NCI-H510A (cell line): ENCODE measurements at places on chromosomes 5 and 9.

GRCh38 chr9:72600671-72601070 lies 79.3 kb downstream of the TMC1 start:
- DNase-seq: no peak

- DNase-seq: peak; percentile 73
These were observed at the start of gene CDKN2B for GRCh38 chr9:22008717-22009505. TSS of gene CDKN2B (minus strand) at chr9:22009305. CDS start at chr9:22008953, 352 bp downstream.

DNA sequence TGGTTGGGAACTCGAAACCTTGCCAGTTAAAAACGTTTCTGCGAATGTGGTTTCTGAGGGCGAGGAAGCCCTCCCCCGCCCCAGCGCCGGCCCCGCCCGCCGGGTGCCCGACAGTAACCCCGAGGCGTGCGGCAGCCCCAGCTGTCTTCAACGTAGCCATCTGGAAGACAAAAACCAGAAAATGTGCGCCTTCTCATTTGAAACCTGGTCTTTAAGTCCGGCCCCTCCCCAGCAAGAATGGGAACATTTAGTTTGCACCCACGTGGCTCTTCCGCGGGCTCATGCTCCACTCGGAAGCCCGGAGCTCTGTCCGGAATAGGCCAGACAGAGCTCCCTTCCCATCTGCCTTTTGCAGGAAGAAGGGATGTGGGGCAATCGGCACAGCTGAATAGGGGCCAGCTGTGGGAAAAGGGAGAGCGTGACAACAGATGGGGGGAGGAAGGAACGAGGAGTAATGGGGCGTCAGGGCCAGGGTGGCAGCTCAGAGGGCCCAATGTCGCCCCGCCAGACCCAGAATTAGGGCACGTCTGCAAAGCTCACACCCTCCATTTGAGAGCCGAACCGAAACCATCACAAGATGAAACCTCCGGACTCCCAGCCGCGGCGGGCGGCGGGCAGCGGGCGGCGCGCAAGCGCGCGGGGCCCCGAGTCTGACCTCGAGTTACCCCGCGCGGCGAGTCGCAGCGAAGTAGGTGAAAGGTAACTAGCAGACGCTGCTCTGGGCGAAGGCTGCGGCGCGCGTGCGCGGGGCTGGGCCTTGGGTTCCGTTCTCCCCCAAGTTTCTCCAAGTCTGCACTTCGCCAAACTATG lies 63.4 kb upstream of the ABCA1 start:
- DNase-seq: peak; percentile 83

DNA sequence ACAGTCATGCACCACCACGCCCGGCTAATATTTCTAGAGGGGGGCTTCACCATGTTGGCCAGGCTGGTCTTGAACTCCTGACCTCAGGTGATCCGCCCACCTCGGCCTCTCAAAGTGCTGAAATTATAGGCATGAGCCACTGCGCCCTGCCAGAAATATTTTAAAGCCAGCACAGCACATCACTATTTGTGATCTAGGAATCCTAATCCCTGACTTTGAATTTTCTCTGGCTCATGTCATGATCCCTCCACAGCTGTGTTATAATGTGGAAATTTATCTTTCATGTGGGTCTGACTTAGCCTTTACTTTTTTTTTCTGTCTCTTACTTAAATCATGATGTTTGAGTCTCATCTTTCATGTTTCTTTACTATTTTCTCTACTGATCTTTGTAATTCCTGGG lies 18.7 kb upstream of the ITGA1 start:
- DNase-seq: no peak

DNA sequence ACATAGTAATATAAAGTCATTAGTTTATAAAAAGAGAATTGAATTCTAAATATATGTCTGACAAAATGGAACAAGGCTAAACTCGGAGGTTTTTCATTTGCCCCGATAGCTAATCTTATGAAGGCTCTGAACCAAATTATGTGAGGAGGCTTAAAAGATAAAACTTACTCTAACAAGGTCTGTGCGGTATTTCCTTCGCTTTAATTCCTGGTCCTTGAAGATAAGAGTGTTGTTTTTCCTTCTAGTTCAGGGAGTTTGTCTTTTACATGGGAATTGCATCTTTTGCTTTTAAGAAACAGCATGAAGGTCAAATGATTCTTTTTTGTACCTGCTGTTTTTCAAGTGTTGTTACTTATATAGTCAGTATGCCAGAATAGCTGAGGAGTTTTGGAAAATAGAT lies 68.2 kb downstream of the UBE2QL1 start:
- DNase-seq: no peak

- DNase-seq: no peak
These were observed 19.6 kb downstream of the GPR21 start for GRCh38 chr9:123053046-123053445.

- no peak for DNase-seq
These were observed 433.8 kb upstream of the CDH9 start for GRCh38 chr5:27472000-27472763.

DNA sequence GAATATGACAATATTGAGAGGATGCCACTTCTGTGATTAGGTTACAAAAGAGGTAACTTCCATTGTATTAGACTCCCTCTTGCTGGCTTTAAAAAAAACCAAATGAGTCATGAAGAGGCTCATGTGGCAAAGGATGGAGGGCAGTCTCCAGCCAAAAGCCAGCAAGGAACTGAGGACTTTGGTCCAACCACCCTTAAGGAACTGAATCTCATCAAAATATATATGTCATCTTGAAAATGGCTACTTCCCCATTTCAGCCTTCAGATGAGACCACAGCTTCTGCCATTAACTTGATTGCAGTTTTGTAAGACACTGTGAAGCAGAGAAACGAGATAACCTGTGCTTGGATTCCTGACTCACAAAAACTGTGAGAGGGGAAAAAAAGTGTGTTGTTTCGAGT lies 15.5 kb upstream of the TRIM32 start:
- no peak for DNase-seq

DNA sequence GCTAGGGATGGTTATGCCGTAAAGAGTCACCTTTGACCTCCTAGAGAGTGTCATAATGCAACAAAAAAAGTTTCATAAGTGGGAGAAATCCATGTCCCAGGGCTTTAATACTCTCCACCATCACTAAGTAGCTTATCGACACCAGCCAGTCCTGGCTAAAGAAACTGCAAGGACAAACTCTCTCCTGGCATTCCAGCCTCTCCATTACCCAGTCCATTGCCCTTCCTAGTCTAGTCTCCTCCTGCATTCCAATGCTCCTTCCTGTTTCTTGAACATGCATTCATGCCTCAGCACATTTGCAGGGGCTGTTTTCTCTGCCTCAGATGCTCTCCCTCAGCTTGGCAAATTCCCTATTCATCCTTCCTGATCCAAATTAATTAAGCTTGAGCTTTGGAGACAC lies 364.1 kb downstream of the BRINP1 start:
- no peak for DNase-seq

GRCh38 chr9:75239176-75239575 lies 150.9 kb downstream of the OSTF1 start:
- peak; percentile 54 for DNase-seq

- no peak for DNase-seq
These were observed 62.8 kb downstream of the CDC14B start for GRCh38 chr9:96556701-96557461.

DNA sequence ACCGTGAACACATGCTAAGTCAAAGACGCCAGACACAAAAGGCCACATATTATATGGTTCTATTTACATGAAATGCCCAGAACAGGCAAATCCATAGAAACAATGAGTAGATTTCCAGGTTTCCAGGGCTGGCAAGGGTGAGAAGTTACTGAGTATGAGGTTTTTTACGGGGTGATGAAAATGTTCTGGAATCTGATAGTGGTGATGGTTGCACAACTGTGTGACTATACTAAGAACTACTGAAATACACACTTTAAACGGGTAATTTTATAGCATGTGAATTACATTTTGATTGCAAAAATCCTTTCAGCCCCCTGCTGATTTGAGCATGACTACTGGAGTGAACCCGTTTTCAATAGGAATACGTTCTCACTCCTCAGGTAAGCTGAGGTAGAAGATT lies 46.7 kb upstream of the TBC1D9B start:
- DNase-seq: no peak

DNA sequence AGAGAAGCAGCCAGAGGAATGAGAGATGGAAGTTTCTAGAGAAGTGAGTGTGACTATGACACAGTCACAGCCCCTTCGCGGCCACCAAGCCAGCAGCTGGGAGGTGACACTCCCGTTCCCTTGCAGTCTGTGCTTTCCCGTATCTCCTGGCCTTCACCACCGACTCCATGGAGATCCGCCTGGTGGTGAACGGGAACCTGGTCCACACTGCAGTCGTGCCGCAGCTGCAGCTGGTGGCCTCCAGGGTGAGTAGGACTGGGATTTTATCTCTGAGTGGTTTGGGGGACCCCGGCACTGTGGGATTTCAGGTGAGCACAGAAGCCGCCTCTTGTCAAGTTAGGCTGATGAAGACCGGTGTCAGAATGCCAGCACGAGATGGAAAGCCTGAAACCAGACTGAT lies 12.1 kb upstream of the SLC2A8 start:
- DNase-seq: no peak

DNA sequence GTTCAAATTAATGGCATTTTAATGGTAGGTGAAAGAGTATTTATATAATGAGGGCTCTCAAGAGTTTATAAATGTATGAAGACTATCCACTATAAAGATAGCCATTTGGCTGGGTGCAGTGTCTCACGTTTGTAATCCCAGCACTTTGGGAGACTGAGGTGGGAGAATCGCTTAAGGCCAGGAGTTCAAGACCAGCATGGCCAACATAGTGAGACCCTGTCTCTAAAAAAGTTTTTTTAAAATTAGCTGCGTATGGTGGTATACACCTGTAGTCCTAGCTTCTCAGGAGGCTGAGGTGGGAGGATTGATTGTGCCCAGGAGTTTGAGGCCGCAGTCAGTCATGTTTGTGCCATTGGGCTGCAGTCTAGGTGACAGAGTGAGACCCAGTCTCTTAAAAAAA lies 61.6 kb downstream of the ERBIN start:
- DNase-seq: no peak

DNA sequence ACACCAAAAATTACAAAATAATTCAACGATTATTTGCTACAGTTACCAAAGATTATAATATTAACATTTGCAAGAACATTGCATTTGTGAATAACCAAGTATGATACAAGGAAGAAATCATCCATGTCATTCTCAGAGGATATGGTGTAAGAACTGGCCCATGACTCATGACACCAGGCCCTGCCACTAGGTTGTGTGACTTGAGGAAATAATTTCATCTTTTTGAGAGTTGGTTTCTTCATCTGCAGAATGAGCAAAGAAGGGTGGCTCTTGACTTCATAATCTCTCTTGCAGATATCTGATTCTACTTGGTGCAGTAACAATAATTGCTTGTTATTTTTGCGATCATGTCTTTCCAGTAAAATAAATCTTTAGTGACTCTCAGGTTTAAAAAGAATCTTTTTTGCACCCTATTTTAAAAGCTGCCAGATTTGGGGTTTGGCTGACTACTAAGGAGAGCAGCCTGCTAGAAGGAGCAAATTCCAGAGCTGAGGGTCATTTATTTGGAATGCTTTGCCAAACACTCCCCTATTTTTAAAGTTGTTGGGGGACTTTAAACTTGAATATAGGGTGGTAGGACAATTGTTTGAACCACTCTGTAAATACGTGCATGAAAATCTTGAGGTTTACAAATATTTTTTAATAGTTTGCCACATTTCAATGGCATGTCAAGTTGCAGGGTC lies 23.5 kb downstream of the ITGA1 start:
- DNase-seq: no peak

GRCh38 chr5:125413496-125414274 lies 667.2 kb upstream of the ZNF608 start:
- no peak for DNase-seq

DNA sequence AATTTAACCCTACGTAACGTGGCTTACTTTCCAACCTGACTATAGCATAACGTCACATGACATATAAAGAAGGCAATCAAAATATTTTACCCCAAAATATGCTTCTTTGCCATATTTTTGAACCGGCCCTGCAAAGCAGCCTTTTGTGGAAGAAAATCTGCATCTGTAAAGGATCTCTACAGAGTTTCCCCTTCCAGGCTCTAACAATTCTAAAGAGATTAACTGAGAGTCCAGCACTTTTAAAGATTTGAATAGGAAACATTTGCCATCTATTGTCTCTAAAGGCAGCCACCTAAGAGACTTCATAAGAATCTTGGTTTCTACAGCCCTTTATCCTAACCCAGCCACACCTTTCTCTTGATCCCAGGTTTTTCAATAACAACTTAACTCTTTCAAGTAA lies 22.7 kb downstream of the AP3B1 start:
- DNase-seq: no peak

- DNase-seq: no peak
These were observed 615.1 kb downstream of the TLE1 start for GRCh38 chr9:81074221-81074620.

GRCh38 chr5:39302472-39302871 lies 61.8 kb downstream of the C9 start:
- no peak for DNase-seq

DNA sequence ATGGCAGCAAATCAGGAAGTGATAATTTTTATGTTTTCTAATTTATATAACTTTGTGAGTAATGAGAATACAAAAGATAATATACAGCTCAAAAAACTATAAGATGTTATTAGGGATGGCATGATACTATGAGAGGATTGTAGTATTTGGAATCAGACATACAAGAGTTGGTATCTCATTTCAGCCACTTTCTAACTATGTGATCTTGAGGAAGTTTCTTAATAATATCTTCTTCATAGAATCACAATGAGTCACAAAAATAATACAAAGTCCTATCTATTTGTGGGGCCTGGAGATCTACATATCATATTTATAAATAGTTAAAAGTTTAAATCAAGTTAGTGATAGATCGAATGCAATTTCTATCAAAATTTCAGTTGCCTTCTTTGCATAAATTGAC lies 23.7 kb upstream of the TMED7 start:
- no peak for DNase-seq

GRCh38 chr5:96483878-96484277 lies 50.8 kb upstream of the PCSK1 start:
- no peak for DNase-seq

GRCh38 chr9:8492679-8493078 lies 693.1 kb upstream of the DMAC1 start:
- DNase-seq: no peak

DNA sequence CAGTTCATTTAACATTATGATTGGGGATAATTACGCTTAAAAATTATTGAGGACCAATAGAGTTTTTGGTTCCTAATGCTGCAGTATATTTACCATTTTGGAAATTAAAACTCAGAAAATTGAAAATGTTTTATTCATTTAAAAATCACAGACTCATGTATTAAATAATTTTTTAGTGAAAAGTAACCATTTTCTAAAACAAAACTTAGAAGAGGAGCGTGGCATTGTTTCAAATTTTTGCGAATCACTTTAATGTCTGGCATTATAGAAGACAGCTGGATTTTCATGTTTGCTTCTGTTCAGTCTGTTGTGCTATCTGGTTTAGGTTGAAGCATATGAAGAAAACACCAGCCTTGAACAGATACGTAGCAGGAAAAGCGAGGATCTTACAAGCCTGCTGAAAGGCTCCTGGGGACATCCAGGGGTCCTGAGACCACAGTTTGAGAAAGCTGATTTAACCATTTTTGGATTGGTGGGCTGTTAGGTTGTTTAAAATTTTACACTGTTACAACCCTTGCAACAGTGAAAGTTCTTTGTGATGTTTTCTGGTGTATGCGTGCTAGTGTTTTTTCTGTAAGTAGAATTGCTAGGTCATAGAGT lies 1.6 kb downstream of the ZFYVE16 start:
- DNase-seq: no peak

- DNase-seq: no peak
These were observed 23.3 kb upstream of the TRIM14 start for GRCh38 chr9:98142182-98142907.

- peak; percentile 42 for DNase-seq
These were observed 94.9 kb downstream of the PCDH1 start for GRCh38 chr5:141783005-141783946.

- peak; percentile 31 for DNase-seq
These were observed 31.4 kb downstream of the ANXA6 start for GRCh38 chr5:151126199-151126645.
